ENCODE measurements at places on chromosomes 7 and 10. TPM values are rescaled to one million over a fixed set of nuclear protein-coding genes. Genes with fewer than 3 reads are reported as not detected.

GRCh38 chr10:16518822-16519221 is 2.9 kb downstream of the C1QL3 start:
- DNase-seq = no peak

GRCh38 chr10:44965651-44966097 is 6.1 kb downstream of the RASSF4 start:
- DNase-seq = no peak

GRCh38 chr10:8158193-8159071 is 103.9 kb downstream of the GATA3 start:
- DNase-seq = no peak

GRCh38 chr10:131858118-131858515 is 42.7 kb upstream of the PPP2R2D start:
- DNase-seq = no peak

DNA sequence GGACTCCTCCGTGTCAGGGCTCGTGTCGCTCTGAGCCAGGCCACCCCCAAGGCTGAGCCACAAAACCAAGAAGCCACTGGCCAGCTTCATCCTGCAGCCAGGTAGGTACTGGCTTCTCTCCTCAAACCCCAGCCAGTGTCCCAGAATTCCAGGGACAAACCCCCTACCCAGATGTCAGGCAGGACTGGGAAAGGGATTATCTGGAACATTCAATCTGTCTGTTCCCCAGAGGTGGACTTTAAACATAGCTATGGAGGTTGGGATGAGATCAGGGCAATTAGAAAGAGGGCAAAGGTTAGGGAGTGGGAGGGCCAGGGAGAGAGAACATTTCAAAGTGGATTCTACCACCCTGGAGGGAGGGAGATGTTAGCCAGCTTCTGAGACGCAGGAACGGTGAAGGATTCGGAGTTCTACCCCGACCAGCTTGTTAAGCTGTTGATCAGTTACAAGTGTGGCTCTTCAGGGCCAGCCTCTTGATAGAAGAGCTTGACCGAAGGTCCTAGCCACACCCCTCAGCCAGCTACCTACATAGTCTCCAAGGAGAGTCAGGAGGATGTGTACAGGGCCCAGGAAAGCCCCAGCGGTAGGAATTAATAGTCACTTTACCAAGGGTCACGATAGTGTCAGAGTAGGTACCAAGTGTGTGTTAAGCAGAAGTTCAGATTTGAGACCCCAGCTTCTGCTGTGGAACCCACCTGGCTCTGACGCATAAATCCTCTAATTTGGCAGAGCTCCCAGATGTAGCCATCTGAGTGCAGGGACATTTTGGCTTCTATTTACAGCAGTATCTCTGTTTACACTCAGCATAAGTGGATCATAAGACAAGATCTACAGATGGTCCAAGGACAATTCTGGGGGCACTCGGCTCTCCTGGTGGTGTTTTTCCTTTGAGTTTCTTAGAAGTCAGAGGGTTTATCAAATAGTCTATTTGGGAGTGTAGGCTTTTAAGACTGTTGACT is at the start of gene PLA2G12B:
TSS of gene PLA2G12B (minus strand) at position 211 of the 959 bp plus-strand sequence. CDS start at position 90, 121 bp downstream.
- no peak for DNase-seq

GRCh38 chr10:28623483-28623882 is 53.8 kb upstream of the BAMBI start:
- DNase-seq = no peak

DNA sequence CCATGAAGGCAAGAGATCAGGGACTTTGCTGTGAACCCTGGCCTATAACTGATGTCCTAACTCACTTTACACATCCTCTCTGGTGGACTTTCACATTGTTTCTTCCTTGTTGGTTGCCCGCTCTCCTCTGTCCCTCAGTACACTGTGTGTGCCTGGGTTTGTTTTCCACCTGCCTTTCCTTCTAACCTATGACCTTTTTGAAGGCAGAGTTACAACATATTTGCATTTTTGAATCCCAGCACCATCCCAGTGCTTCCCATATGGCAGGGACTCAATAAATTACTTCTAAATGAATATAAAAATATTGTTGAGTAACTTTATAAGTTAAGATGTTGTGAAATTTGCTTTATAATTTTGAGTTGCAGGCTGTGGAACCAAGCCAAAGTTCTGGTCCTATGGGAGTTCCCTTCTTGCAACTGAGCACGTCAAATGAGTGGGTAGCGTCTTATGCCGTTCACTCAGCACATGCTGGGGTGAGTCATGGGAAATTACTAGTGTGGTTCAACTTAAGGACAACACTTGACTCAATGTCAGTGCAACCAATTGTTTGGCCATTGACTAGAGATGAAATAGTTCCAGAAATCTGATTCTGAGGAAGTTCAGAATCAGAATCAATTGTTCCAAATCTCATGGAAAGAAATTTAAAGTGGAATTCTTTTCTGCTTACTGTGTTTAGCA is 250.9 kb downstream of the TWIST1 start:
- peak; percentile 86 for DNase-seq

- no peak for DNase-seq
These were observed 299.8 kb downstream of the ARL4A start for GRCh38 chr7:12987238-12987637.

- DNase-seq = no peak
These were observed 658 bp upstream of the SGCE start for GRCh38 chr7:94656658-94656924.

DNA sequence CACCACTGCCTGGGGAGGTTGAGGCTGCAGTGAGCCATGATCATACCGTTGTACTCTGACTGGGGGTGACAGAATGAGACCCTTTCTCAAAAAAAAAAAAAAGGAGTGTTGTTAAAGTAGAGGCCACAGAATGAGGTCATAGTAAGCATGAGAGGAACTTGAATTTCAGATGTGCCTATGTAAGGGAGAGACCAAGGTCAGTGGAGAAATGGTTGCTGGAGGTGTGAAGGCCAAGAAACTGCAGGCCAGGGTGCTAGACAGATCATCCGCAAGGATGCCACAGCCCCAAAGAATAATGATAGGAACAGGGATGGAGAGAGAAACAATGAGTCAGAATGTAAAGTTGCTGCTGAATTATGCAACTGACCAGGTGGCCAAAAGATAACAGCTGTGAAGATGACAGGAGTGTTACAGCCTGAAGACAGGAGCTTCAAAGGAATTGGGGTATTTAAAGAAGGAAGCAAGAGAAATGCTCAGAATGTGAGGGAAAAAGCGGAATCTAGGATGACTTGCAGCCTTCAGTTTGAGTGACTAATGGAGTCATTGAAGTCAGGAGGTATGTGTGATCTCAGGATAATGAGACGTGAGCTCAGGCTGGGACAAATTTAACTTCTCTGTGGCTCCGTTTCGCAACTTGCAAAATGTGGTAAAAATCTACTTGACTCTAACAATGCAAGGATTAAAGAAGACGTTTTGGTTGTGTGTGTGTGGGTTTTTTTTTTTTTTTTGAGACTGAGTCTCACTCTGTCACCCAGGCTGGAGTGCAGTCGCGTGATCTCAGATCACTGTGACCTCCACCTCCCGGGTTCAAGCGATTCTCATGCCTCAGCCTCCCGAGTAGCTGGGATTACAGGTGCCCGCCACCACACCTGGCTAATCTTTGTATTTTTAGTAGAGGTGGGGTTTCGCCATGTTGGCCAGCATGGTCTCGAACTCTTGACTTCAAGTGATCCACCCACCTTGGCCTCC is 22.2 kb downstream of the TYW1B start:
- DNase-seq = no peak

DNA sequence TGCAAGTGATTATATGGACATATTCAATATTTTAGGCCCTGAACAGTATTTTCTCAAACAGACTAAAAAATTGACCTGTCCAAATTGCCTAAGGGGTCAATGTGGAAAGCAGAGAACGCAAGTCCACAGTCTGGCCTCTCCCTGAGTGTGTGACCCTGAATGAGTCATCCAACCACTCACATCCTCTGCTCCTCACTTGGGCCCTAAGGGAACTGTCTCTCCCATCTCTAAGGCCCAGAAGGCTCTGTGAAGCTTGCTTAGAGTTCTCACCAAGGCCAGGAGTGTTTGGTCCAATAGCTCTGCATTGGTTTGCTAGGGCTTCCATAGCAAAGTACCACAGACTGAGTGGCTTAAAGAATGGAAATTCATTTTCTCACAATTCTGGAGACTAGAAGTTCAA is 155.1 kb downstream of the LSM5 start:
- DNase-seq = no peak

DNA sequence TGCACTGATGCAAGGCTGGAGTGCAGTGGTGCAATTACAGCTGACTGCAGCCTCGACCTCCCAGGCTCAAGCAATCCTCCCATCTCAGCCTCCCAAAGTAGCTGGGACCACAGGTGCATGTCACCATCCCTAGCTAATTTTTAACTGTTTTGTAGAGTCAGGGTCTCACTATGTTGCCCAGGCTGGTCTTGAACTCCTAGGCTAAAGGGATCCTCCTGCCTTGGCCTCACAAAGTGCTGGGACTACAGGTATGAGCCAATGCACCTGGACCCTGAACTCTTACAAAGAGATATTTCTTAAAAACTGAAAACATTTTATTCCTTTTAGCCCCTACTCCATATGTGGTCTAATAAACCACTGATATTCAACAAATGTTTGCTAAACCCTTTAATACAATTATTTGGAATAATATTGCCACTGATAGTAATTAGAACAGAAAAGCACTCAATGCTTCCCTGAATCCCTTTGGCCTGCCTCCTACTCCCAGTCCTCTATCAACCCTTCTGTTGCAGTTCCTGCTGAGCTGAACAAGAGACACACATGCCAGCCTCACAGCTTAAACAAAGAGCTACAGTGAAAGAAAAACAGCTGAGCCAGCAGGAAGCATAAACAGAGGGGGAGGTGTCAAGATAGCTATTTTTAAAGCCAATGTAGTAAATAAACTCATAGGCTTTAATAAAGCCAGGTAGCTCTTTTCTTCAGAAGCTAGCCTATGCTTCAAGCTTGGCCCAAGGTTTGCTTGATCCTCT is 7.0 kb upstream of the GNAI1 start:
- no peak for DNase-seq

DNA sequence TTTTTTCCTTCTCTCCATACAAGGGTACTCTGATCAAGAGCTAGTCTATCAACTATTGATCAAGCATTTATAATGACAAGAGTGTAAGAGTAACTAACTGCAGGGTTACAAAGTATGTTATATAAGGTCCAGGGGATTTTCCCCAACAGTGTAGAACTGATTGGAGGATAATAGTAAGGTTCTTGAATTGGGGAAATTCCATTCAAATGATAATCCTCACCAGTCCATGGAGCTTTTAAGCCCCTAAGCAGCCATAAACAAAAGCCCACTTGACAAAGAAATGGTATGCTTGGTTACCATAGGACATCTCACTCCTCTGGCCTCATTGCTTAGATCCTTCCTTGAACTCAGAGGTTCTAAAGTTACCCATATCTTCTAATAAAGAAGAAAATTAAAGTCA is 8.2 kb downstream of the YME1L1 start:
- no peak for DNase-seq

DNA sequence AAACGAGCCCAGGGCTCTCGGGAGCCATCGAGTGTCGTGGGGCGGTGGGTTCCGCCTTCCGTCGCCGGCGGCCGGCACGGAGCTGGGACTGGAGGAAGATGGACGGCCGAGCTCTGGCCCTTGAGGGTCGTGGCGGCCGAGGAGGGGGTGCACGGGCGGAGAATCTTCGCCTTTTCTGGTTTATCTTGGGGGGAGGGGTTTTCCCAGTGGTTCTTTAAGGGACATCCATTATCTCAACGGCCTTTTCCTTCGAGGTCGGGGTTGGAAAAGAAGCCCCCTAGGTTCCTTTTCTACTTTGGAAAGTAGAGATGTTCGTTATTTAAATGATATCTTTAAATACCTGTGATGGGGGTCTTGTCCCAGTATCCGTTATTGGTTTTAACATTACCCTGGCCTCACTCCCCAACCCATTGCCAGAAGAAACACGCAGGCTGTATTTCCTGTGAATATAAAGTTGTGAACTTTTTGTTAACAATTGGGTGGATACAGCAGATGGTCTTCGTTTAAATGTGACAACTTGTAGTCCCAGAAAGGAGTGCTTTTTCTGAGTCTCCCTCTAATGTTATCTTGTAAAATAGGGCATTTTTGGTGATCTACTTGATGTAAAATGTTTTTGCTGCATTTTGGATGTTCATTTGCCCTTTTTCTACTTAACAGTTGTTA is 765 bp downstream of the CCAR1 start:
- DNase-seq = no peak

GRCh38 chr10:22630234-22631174 is 83.9 kb downstream of the PIP4K2A start:
- no peak for DNase-seq

GRCh38 chr7:80611779-80612178 is 26.7 kb upstream of the CD36 start:
- no peak for DNase-seq

GRCh38 chr10:3568983-3569382 is 216.0 kb downstream of the KLF6 start:
- DNase-seq = no peak

- no peak for DNase-seq
These were observed 114.7 kb downstream of the PDGFA start for GRCh38 chr7:404812-405488.

- no peak for DNase-seq
These were observed 1042.1 kb downstream of the TYW1 start for GRCh38 chr7:68038621-68039314.

NEUROD6 gene
- total RNA-seq = 0.30 TPM

SLC29A3 gene
- total RNA-seq = 2.2 TPM

PDCD4 gene
- total RNA-seq = 205 TPM

PLXNA4 gene
- total RNA-seq = 6.8 TPM

Data from skin of body (tissue), 3 donors.